Epithelial cell of prostate (primary cell): ENCODE measurements at places on chromosomes 5 and 9.

DNA sequence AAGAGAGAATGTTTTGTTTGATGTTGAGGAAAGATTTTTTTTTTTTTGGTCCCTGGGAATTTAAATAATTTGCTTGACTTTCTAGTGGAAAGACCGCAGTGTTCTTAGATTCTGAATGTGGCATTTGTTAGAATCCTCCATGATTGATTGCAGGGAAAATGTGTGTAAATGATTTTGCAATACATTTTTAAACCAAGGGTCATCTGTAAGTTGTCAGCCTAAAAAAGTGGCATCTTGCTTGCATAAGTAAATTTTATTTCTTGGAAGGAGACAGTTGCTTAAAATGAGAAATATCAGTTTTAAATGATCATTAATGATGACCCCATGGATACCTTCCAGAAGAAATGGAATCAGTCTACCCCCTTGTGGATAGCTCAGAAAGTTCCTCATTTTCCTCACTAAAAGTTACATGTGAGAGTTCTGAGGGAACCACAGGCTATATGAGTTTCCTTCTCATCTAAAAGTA, 105.1 kb upstream of the SLC25A48 start:
- no peak for DNase-seq

- no peak for DNase-seq
Measured at GRCh38 chr5:58484505-58484904, 6.7 kb upstream of the GAPT start.

GRCh38 chr9:70044490-70045307, 1.1 kb downstream of the MAMDC2 start:
- no peak for DNase-seq

- DNase-seq: no peak
Measured at GRCh38 chr5:124651663-124652513, 94.6 kb downstream of the ZNF608 start.

- DNase-seq: no peak
Measured at GRCh38 chr9:22040760-22041159, 31.7 kb upstream of the CDKN2B start.

GRCh38 chr5:54013556-54014194, 296.7 kb downstream of the ARL15 start:
- peak; percentile 79 for DNase-seq

DNA sequence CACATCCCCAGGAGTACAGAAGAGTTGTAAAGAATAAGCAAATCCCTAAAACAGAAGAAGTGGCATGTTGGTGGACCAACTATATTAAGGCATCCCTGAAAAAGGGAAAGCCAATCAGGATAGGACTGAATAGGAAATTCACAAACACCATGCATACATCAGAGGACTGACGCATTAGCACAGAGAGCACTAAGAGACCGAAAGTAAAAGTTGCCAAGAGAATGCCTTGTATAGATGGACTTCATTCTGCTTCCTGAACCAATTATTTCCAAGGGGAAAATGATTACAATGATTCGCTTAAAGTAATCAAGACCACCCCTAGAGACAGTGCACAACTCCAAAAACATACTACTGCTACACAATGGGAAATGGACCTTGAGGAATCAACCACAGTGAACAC, 33.5 kb downstream of the SHC3 start:
- DNase-seq: no peak

- no peak for DNase-seq
Measured at GRCh38 chr5:171874234-171874633, 88.6 kb downstream of the SMIM23 start.

DNA sequence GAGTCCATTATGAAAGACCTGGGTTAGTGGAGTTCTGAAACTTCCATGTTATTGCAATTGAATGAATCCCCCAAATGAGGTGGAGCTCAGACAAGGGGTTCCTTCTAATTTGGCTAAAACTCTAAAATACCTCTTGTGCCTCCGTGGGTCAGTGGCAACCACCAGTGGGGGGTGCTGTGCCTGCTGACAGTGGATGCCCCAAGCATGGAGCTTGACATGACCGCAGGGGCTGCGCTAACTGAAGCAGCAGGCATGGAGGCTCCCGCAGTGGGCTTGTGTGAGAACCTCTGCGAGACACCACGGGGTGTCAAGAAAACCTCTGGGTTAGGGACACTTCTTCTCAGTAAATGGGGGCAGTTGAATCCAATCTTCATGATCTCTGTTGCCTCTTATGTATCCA, 200.5 kb downstream of the DRD1 start:
- no peak for DNase-seq

- no peak for DNase-seq
Measured at GRCh38 chr5:66646570-66646969, 50.4 kb downstream of the MAST4 start.

DNA sequence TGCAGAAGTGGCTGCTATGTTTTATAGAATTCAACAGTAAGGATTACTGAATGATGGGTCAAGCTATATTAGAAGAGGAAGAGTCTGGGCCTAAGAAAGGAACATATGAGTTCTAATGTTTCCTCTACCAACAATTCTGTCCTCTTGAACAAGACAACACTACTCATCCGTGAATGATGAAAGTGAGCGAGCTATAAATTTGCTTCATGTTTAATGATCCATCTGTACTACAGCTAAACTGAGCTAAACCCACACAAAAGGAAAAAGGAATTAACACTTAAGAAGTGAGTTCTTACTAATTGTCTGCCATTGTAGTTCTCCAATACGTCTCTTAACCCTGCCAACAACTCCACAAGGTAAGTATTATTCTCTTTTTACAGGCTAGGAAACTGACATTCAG, 204.4 kb downstream of the GLIS3 start:
- no peak for DNase-seq

DNA sequence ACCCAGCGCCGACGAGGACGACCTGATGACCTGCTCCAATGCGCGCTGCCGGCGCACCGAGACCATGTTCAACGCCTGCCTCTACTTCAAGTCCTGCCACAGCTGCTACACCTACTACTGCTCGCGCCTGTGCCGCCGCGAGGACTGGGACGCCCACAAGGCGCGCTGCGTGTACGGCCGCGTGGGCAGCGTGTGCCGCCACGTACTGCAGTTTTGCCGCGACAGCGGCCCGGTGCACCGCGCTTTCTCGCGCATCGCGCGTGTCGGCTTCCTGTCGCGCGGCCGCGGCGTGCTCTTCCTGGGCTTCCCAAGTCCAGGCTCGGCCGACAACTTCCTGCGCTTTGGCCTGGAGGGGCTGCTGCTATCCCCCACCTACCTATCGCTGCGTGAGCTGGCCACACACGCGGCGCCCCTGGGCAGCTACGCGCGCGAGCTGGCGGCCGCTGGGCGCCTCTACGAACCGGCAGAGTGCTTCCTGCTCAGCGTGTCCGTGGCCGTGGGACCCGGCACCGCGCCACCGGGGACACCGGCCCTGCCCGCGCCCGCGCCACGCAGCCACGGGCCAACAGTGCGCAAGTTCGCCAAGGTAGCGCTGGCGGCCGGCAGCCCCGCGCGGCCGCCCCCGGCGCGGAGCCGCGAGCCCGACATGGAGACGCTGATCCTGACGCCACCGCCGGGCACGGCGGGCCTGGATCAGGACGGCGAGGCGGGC, 2.7 kb upstream of the PHPT1 start:
- no peak for DNase-seq

DNA sequence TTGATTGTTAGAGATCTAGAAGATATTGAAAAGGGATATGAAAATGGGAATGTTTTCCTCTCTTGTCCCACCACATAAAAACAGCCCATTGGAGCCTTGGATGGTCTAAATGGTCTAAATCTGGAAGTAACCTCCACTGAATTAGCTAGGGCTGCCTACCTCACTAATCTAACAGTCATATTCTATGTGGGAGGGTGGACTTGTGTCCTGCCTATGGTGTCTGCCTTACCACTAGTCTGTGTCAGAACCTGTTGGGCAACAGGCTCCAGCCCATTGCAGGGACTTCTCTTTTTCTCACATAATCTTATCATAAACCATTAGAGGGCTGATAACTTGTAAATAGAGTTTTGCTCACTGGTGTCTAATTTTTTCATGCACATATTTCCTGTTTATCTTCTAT, 548.8 kb upstream of the CDH18 start:
- DNase-seq: no peak

DNA sequence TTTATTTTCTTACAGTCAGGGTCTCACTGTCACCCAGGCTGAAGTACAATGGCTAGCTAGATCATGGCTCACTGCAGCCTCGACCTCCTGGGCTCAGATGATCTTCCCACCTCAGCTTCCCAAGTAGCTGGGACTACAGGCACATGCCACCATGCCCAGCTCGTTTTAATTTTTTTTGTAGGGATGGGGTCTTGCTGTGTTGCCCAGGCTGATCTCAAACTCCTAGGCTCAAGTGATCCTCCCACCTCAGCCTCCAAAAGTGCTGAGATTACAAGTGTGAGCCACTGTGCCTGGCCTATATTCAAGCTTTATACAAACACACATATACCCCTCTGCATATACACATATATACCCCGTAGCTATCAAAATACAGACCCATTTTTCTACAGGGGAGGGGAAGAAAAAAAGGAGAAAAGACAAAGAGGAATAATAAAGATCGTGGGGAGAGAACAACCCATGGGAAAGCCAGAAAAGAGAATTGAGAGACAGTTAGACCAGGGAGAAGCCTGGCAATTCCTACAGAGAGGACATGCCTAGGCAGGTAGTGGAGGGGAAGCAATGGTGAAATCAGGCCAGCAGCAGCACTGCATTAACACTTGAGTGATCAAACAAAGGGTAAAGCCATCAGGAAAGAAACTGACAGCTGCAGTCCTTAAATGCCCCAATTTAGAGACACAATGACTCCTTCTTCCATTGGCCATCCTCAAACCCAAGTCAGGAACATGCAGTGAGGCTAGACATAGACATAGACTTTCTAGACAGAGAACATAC, 102.7 kb downstream of the EFNA5 start:
- no peak for DNase-seq

GRCh38 chr5:113808956-113809355, 295.5 kb downstream of the YTHDC2 start:
- no peak for DNase-seq

DNA sequence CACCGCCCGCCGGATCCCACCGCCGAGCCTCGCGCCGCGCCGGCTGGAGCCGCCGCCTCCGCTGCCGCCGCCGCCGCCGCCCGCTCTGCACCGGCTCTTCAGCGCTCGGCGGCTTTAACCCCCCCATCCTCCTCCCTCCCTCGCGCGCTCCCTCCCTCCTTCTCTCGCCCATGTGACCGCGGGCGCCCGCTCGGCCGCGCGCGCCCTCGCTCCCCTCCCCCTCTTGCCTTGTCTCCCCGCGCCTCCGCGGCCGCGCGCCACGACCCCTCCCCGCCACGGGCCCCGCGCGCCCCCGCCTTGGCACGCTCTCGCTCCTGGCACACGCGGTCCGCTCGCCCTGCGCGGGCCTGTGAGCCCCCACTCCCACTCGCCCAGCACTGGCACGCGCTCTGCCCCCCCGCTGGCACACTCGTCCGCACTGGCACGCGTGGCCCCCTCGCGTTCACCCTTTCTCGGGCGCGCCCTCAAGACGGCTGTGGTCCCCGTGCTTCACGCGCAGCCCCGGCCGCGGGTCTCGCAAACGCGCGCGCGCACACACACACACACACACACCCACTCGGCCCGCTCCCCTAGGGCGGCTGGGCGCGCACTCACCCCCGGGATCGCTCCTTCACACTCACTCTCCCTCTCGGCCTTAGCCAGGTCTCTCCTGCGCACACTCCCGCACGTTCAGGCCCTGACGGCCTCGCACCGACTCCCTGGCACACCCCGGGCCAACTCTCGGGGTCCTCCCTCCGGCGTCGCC, at the start of gene CNTFR:
CNTFR (minus strand) TSS at position 89 of the 745 bp plus-strand sequence. CDS start 20,743 bp downstream, outside the sequence.
- DNase-seq: no peak

GRCh38 chr9:127262602-127263001, 2.0 kb upstream of the GARNL3 start:
- DNase-seq: no peak

- no peak for DNase-seq
Measured at GRCh38 chr5:109326919-109327318, 82.9 kb downstream of the PJA2 start.

DNA sequence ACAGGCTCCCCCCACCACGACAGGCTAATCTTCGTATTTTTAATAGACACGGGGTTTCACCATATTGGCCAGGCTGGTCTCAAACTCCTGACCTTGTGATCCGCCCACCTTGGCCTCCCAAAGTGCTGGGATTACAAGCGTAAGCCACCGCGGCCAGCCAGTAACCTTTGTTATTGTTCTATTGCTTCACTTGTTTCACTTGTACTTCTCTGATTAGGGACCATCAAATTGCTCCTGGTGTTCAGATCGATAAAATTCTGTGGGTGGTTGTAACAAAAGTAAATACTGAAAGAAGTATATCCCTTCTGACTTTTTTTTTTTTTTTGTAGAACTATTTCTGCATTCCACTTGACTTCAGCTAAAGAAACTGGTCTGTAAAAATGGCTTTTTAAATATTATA, 445.5 kb upstream of the CDH10 start:
- no peak for DNase-seq

DNA sequence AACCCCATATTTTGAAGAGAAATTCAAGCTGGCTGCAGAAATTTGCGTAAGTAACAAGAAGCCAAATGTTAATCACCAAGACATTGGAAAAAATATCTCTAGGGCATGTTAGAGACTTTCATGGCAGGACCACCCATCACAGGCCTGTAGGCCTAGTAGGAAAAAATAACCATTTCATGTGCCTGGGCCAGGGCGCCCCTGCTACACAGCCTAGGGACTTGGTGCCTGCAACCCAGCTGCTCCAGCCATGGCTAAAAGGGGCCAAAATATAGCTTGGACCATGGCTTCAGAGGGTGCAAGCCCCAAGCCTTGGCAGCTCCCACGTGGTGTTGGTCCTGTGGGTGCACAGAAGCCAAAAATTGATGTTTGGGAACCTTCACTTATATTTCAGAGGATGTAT, 167.7 kb upstream of the NMUR2 start:
- DNase-seq: no peak

DNA sequence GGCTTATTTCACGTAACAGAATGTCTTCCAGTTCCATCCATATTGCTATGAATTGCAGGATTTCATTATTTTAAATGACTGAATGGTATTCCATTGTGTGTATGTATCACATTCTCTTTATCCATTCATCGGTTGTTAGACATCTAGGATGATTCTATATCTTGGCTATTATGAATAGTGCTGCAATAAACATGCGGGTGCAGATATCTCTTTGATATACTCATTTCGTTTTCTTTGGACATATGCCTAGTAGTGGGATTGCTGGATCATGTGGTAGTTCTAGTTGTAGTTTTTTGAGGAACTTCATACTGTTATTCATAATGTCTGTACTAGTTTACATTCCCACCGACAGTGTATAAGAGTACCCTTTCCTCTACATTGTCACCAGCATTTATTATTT, 460.5 kb downstream of the MAN2A1 start:
- DNase-seq: no peak

GRCh38 chr9:90029996-90030395, 425.2 kb downstream of the GADD45G start:
- DNase-seq: peak; percentile 48

DNA sequence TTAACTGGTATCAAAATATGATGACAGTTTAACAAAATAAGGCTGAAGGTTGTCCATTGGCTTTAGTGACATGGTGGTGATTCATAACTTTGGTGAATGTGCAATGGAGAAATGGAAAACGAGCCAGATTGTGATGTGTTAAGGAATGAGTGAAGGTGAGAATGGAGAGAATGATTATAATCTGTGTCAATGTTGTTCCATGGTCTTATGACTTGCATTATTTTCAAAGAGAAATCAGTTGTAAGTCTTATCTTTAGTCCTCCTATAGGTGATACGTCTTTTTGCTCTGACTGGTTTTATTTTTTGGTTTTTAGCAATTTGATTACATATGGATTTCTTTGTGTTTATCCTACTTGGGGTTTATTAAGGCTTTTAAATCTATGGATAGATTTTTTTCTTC, 12.7 kb downstream of the OR1L6 start:
- DNase-seq: no peak

GRCh38 chr5:126884269-126884819, 107.4 kb downstream of the LMNB1 start:
- peak; percentile 84 for DNase-seq

GRCh38 chr9:83598487-83598886, 24.5 kb upstream of the IDNK start:
- no peak for DNase-seq
